ENCODE measurements at places on chromosomes 16 and 17.

GRCh38 chr17:851924-852323 lies 69.8 kb downstream of the MRM3 start:
- DNase-seq, result no peak

DNA sequence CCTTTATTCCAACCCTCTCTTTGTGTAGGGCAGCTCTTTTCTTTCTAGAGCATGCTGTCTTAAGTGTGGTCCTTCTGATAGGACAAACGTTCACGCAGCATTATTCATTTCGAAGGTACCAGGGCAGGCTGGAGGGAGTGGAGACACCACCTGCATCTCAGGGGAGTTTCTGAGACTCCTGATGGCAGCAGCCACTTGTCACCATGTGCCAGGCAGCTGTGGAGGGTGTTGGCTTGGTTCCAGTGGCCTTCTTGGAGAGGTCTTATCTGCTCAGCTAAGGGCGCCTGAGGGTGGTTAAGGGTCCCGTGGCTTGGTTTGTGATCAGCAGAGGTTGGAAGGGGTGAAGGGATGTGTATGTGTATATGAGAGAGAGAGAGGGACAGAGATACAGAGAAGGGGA lies 257.1 kb upstream of the EEF2KMT start:
- no peak for DNase-seq

DNA sequence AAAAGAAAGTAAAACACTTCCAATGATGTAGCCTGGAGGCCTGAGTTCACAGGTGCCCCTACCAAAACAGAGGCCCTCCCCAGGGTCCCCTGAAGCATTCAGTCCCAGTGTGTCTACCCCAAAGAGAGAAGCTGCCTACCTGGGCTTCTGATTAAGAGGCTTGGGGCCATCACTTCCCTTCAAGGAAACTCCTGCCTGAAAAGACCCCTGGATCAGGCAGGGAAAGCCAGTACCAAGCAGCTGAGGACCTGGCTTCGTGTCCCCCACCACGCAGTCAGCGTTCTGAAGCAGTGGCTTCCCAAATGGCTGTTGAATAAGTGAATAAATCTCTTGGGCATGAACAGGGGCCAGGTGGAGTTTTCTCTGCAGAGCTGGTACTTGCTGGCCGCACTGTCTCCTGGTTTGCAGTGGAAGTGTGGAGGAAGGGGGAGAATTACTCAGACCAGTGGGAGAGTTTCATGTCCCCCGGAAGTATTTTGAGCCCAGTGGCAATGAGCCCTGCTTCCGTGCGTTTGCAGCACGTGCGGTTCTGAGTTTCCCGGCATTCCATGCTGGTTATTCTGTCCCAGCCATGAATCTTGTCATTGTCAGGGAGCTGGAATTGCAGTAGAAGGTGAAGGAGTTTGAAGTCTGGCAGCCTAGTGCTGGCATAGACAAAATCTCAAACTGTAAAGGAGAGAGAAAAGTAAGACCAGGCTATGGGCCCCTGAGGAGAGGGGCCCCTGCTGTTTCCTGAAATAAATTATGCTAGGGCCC lies 27.0 kb downstream of the RMI2 start:
- DNase-seq, result no peak

- DNase-seq, result no peak
Measured at GRCh38 chr17:21132428-21132827, 5.7 kb downstream of the DHRS7B start.

GRCh38 chr17:83006515-83007455 lies 72.6 kb upstream of the METRNL start:
- no peak for DNase-seq

GRCh38 chr16:76204249-76204648 lies 73.0 kb upstream of the CNTNAP4 start:
- no peak for DNase-seq
